ENCODE measurements at places on chromosomes 5 and 9.

DNA sequence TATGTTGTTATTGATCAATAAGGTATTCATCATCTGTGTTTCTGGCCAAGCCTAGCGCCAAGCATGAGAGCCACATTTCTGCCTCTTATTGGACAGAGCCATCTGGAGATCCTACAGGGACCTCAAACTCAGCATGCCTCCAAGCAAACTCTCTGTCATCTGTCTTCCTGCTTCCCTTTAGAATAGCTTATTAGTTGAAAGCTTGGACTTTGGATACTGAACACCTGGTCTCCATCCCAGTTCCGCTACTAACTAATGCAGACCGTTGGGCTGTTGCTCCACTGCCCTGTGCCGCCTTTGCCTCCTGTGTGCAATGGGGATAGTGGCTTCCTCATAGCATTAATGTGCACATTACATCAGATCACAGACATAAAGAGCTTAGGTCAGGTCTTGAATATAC is 65.5 kb downstream of the MAP1B start:
- no peak for DNase-seq

GRCh38 chr5:145965804-145966203 is 29.4 kb downstream of the SH3RF2 start:
- no peak for DNase-seq

- no peak for DNase-seq
These were observed 15.8 kb downstream of the AFF4 start for GRCh38 chr5:132947671-132948070.

DNA sequence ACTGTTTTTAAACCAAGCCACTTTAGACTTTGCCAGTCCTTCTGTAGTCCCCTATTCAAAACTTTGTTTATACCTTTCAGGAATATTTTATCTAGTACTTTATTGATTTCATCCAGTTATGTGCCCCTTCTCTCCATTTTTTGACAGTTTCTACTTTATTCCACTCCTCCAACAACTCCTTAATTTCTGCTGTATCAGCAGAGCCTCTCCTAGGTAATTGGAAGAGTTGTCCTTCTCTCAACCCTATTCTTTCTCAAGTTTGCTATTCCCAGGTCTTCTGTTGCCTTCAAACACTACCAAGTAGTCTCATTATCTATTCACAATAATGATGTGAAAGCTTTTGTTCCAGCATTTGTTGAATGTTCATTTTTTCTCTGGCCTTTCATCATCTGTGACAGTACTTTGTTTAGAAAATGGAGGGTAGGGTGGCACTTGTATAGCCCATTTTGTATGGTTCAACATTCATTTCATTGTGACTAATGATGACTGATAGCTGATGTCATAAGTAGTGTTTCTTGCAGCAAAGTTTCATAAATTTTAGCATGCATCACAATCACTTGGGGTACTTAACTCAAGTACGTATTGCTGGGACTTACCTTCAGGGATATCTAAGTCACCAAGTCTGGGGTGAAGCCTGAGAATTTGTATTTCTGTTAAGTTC is 204.4 kb upstream of the DMRT1 start:
- no peak for DNase-seq

DNA sequence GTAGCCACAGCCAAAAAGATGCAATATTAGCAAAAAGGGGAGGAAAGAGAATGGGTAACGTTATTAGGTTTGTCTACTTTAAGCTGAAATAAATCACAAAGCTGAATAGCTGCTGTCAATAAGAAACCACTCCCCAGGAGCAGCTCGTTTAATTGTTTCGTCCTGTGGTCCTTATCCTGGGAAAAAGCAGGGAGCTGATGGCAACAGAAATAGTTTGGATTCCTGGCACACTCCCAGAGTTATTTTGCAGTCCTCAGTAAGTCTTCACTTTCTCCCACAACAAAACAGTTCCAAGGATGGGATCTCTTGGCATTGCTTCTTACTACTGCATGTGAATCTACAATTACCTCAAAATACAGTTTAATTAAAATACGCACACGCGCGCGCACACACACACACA is 28.8 kb downstream of the FRMD3 start:
- DNase-seq = no peak

- no peak for DNase-seq
These were observed 21.8 kb upstream of the ANKRD18A start for GRCh38 chr9:38641985-38642864.

DNA sequence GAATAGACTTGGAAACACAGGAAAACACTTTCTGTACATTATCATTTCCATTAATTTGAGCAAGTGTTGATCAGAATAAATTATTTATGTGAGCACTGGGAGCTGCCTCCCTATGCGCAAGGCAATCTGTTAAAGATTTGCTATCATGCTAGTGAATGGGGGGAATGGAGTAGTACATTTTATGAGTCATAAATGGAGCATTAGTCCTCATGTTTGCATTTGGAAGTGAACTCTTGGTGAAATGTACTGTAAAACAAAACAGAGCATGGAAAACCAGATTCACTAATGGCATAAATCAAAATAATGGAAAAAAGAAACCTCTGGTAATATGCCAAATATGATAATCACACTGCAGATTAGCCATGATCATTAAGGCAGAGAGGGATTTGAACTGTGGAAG is 40.5 kb upstream of the TMC1 start:
- DNase-seq = no peak

GRCh38 chr9:102479191-102479590 is 515.9 kb upstream of the CYLC2 start:
- no peak for DNase-seq

- DNase-seq = no peak
These were observed 73.4 kb upstream of the MEF2C start for GRCh38 chr5:88956416-88956815.

- DNase-seq = peak; percentile 69
These were observed 23.6 kb downstream of the PCDHGC5 start for GRCh38 chr5:141512390-141512910.

- DNase-seq = no peak
These were observed 7.7 kb downstream of the HK3 start for GRCh38 chr5:176891331-176891958.

DNA sequence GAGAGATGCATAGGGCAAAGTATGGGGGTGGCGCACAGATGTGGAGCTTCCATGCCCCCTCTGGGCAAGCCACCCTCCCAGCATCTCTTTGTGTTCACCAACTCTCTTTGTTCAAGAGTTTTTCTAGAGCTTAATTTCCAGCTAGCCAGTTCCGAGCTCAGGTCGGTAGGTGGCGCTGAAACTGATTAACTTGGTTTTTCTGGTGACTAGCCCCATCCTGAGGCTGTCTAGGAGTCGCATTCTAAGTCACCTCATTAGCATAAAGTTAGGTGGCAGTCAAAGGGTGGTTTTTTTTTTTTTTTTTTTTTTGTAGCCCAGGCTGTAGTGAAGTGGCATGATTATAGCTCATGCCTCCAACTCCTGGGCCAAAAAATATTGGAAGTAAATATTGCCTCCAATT is 476.4 kb downstream of the KDM4C start:
- peak; percentile 41 for DNase-seq

DNA sequence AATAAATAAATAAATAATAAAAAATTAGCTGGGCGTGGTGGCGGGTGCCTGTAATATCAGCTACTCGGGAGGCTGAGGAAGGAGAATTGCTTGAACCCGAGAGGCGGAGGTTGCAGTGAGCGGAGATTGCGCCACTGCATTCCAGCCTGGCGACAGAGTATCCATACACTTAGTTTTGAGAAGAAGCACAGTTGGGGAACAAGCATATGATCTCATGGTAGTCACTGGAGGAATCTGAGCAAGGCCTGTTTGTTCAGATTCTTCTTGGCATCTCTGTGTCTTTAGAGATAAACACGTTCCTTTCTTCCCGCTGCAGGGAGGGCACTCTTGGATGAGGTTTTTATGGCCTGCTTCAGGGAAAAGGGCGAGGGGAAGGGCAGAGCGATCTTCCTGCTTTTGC is 15.6 kb upstream of the DENND1A start:
- DNase-seq = no peak

DNA sequence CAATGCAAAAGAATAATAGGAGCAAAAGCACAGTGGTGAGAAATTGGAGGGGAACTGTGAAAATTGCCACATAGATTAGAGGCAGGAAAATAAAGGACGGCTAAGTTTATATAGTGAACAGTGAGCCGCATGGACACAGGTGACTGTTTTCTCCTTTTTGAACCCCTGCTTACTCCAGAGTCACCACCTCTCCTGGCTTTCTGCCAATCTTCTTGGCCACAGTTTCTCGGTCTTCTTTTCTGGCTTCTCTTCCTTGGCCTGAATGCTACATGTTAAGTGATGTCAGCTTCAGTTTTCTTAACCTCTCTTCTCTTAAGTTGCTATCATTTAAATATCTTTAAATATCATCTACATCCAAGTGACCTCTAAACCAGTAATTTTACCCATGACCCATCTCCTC is 47.3 kb upstream of the CDKN2B start:
- no peak for DNase-seq

GRCh38 chr5:96064877-96065276 is 103.2 kb upstream of the ELL2 start:
- no peak for DNase-seq

DNA sequence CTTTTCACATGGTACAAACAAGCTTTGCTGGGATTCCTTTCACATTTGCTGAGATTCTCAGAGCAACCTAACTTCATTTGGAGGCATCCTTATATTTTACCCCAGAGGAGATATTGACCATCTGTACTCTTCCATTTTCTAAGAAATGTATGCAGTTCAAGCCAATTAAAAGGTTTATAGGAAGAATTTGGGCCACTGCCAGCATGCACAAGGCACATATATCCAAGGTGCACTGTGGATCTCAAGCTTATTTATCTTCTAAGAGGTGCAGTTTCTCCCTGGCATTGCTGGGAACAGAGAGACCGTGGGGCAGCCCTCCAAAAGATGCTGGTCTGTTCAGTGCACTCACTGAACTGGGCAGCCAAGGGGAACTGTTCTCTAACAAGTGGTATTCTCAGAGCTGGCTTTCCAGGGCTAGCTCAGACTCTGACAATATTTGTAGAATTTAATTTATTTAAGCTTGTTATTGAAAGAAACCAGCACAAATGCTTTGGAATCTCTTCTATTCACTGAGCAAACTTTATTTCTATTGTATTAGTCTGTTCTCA is 213.3 kb downstream of the TENT4A start:
- no peak for DNase-seq

GRCh38 chr5:161960314-161960713 is 107.3 kb upstream of the GABRG2 start:
- no peak for DNase-seq

DNA sequence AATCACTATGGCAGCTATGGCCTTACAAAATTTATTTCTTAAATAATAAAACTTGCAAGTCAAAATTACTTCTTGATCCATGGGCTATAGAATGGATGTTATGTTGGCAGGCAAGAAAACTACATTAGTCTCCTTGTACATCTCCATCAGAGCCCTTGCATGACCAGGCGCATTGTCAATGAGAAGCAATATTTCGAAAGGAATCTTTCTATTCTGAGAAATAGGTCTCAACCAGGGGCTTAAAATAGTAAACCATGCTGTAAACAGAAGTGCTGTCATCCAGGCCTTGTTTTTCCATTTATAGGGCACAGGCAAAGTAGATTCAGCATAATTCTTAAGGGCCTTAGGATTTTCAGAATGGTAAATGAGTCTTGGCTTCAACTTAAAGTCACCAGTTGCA is 220.1 kb downstream of the SREK1 start:
- no peak for DNase-seq

GRCh38 chr5:132058646-132059042 is 1.8 kb upstream of the IL3 start:
- DNase-seq = no peak

GRCh38 chr9:3817208-3817607 is 291.4 kb upstream of the RFX3 start:
- DNase-seq = no peak

GRCh38 chr9:22415941-22416691 is 30.5 kb upstream of the DMRTA1 start:
- DNase-seq = no peak

- no peak for DNase-seq
These were observed 284.8 kb downstream of the CRB2 start for GRCh38 chr9:123640792-123641222.

- DNase-seq = no peak
These were observed 660.8 kb downstream of the TLE1 start for GRCh38 chr9:81028504-81028903.

- no peak for DNase-seq
These were observed 1.0 kb upstream of the MINAR2 start for GRCh38 chr5:129746876-129747275.

- DNase-seq = no peak
These were observed 27.6 kb upstream of the PSD2 start for GRCh38 chr5:139767960-139768359.

GRCh38 chr9:127424676-127424999 is 456 bp downstream of the ZNF79 start:
- no peak for DNase-seq

DNA sequence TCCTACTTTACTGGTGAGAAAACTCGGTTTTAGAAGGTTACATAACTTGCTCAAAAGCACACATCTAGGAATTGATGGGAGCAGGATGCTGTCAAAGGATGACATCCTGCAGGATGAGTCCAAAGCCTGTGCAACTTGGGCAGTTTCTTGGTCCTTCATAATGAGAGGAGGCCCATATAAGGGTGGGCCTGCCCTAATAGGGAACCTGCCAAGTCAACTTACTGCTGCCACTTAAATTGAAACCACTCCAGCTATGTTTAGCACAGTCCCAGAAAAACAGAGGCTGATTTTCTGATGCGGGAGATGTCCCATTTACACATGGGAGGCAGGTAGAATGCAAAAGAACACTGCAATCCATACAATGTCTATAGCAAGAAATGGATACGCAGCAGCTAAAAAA is 61.8 kb downstream of the FBXO38 start:
- no peak for DNase-seq

DNA sequence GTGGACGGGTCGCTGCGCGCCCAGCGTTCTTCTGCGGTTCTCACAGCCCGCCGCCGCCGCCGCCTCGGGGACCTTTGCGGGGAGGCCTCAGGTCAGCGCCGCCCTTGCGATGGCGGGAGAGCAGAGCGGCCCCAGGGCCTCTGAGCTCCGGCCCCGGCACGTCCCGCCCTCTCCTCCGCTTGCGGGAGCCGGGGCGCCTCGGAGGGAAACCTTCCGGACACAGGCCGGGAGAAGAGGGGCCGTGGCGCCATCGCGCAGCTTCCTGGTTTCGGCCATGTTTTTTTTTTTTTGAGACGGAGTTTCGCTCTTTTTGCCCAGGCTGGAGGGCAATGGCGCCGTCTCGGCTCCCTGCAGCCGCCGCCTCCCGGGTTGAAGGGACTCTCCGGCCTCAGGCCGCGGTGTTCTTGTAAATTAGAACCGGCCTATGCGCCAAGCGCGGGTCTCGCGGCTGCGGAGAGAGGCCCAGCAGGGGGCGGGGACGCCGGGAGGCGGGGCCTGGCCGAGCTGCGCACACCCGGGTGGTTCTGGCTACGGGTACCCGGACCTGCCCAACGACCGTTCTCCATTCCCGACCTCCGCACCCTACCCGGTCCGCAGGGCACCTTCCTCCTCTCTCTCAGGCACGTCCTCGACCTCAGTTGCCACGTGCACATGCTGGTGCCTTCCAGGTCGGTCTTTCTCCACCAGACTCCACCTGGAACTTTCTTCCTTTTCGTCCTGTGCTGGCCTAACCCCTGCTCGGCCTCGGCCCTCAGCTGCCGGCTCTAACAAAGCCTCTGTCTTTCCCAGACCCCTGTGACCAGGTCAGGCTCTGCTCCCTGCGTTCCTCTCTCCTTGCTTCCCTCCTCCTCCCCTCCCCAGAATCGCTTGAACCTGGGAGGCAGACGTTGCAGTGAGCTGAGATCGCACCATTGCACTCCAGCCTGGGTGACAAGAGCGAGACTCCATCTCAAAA is 28.8 kb upstream of the MGAT1 start:
- DNase-seq = peak; percentile 79

Measured in stimulated activated CD4-positive, alpha-beta T cell treated with anti-CD3 and anti-CD28 coated beads, TNF-alpha, amount 100 ng/mL, for 24 hours (primary cell).